ENCODE measurements at places on chromosomes 2 and 18. TPM values are rescaled to one million over a fixed set of nuclear protein-coding genes. Genes with fewer than 3 reads are reported as not detected.
A peak's percentile ranks its signal among the peaks of the same experiment; 100 is the strongest.

GRCh38 chr2:21774691-21775368 is 651.1 kb downstream of the TDRD15 start:
- DNase-seq: no peak

Gene BBS5
- polyA plus RNA-seq: 7.7 TPM

Gene ZAP70
- not detected for polyA plus RNA-seq

- no peak for DNase-seq
Observed at GRCh38 chr2:39142904-39143605, 22.2 kb upstream of the SOS1 start.

- DNase-seq: no peak
Observed at GRCh38 chr18:70260683-70261082, 28.2 kb upstream of the SOCS6 start.

DNA sequence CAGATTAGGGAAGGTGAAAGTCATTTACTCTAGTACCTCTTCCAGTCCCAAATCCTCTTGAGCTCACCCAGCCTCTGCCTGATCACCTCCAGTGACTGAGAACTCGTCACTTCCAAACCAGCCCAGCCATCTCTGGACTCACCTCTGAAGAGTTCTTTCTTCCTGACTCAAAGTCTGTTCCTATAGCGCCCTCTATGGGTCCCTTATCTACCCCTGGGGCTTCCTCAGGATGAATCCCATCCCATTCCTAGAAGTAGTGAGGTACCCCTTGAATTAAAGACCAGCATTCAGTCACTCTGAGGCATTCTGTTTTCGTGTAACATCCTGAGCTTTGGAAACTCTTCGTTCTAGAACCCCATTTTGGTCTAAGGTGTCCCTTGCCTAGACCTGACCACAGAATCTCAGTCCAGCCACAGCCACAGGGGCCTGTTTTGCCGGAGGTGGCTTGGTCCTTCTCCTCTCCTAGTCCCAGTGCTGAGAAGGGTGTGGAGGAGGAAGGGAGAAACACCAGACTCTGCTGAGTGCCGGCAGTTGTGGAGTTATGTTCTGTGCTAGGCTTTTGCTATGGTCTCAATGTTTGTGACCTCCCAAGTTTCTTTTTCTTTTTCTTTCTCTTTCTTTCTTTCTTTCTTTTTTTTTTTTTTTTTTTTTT is 32.7 kb downstream of the SIX3 start:
- no peak for DNase-seq

- DNase-seq: no peak
Observed at GRCh38 chr2:192379736-192380135, 185.0 kb upstream of the TMEFF2 start.

DNA sequence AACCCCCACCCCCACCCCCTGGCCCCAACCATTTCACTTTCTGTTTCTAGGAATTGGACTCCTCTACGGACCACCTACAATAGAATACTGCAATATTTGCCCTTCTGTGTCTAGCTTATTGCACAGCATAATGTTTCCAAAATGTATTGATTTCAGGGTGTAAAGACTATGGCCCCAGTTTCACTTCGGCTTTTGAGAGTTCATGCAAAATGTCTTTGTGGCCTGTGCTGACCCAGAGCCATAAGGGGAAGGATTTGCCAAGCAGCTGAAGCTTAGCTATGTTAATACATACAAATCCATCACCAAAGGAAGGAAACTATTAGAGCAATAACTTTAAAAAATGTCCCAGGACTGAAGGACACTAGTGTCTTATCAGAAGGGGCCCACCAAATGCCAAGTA is 11.2 kb upstream of the ATP9B start:
- no peak for DNase-seq

GRCh38 chr2:241736111-241736510 is 1.7 kb downstream of the D2HGDH start:
- no peak for DNase-seq

DNA sequence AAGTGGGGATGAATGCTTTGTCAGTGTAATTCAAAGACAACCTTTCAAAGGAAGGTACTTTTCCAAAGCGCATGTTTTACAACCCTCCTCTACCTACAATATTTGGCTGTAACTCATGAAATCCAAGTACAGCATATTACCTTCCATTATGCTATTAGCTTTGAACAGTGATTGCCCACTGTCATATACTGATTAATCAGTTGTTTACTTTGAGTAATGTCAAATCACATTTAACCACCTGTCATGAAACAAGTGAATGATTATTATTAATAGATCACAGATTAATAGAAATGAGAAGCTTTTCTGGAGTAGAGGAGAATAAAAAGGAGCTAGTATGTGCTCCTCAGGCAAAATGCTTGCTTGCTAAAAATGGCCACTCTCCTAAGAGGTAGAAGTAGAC is 150.5 kb upstream of the SMAD7 start:
- no peak for DNase-seq

DNA sequence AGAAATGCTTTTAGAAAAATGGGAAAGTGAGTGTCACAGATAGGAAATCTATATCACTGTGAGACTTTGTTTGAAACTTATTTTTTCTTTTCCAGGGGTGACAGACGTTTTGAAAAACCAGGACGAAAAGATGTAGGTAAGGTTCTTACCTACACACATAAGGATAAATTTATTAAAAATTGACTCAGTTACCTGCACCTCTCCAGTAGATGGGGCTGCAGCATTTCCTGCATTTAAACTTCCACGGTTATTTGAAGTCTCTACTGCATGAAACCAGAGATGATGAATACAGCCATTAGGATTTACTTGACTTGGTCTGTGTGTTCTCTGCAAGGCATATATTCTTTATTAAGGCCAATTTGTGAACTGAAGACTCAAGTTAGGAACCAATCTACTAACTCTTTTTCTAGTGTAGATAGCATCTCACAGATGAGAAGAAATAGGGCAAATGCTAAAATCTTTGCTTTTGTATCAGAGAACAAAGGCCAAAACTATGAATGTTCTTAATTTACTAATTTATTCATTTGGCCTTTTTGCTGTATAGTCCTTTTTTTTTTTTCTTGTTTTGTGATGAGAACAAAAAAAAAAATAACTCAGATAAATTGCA is 15.0 kb downstream of the KCNJ13 start:
- no peak for DNase-seq

Gene PLEKHA3
- polyA plus RNA-seq: 18.0 TPM

DNA sequence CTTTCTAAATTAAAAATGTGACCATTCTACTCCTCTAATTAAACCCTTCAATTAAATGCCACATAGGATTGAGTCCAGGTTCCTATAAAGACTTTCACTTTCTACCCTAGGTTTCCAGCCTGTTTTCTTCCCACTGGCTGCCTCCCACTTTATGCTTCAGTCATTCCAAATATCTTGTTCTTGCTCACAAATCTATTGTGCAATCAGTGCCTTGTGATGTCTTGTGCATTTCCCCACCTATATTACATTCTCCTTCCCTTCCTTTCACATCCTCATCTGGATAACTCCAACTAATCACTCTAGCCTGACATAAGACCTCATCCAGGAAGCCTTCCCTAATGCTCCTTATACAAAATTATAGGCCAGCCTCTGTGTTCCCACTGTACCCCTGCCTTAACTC is 281.7 kb upstream of the LRATD1 start:
- no peak for DNase-seq

- DNase-seq: no peak
Observed at GRCh38 chr18:551404-552061, 28.6 kb upstream of the CETN1 start.

GRCh38 chr2:73156539-73157124 is 43.9 kb upstream of the RAB11FIP5 start:
- peak; percentile 46 for DNase-seq

Gene IL36B
- not detected for polyA plus RNA-seq

- DNase-seq: no peak
Observed at GRCh38 chr2:238247002-238247822, 7.4 kb upstream of the HES6 start.

Gene SPP2
- not detected for polyA plus RNA-seq

Gene ITPRIPL1
- polyA plus RNA-seq: 2.5 TPM

DNA sequence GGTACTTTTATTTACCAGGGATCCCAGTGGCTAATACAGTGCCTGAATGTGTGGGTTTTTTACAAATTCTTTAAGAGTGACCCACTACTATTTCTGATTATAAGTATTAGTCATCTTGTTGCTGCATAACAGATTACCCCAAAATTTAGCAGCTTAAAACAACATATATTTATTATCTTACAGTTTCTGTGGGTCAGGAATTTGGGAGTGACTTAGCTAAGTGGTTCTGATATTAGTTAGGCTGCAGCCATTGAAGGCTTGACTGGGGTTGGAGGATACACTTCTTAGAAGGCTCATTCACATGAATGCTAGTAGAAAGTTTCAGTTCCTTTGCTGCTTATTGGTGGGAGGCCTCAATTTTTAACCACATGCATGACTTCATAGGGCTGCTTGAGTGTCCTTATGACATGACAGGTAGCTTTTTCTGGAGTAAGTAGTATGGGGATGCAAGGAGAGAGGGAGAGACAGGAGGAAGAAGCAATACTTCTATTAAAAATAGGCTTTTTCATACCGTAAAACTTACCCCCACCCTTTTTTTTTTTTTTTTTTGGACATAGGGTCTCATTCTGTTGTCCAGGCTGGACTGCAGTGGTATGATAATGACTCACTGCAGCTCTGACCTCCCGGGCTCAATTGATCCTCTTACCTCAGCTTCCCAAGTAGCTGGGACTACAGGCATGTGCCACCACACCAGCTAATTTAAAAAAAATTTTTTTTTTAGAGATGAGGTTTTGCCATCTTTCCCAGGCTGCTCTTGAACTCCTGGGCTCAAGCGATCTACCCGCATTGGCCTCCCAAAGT is 13.3 kb upstream of the POLE4 start:
- DNase-seq: no peak

- DNase-seq: no peak
Observed at GRCh38 chr2:65032019-65032975, 23.9 kb upstream of the CEP68 start.

DNA sequence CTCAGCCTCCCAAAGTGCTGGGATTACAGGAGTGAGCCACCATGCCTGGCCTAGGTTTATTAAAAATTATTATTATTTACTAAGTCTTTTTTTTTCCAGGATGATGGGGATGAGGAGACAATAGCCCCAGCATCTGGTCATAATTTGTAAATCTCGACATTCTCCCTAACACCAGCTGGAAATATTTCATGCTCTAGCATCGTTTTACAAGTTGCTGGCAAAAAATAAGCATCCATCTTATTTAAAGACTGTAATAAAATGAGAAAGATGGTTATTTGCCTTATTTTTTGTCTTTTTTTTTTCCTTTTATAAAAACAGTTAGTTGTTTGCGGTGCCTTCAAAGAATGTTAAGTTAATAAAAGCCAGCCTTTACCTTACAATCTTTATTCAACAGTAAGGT is 56.7 kb downstream of the SF3B1 start:
- DNase-seq: no peak

Gene TUBA4B
- 0.21 TPM for polyA plus RNA-seq

GRCh38 chr18:5890331-5891183 is 4.8 kb downstream of the TMEM200C start:
- no peak for DNase-seq

Gene FAM117B
- polyA plus RNA-seq: 3.6 TPM

- DNase-seq: no peak
Observed at GRCh38 chr2:222239945-222240675, 58.7 kb downstream of the PAX3 start.

DNA sequence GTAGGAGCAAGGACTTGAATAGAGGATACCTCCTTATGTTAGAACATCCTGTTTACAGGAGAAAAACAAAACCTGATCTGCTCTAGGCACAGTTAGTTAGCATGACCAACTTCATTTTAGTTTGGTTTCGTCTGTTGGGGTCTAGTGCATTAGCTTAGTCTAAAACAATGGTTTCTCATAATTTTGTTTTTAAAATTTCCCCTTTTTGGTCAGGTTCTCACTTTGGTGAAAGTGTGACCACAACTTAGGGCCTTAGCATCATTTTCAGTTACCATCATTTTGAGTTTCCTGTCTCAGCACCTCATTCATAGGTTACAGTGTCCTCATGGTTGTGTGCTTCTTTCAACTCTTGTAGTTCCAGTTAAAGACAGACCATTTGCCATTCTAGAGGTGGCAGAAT is 1277.0 kb upstream of the SLC39A10 start:
- DNase-seq: no peak

Data from muscle of arm (tissue), 14 donors.